ENCODE measurements at places on chromosomes 5 and 9.

GRCh38 chr5:42270771-42271170 is 152.5 kb upstream of the GHR start:
- no peak for DNase-seq

DNA sequence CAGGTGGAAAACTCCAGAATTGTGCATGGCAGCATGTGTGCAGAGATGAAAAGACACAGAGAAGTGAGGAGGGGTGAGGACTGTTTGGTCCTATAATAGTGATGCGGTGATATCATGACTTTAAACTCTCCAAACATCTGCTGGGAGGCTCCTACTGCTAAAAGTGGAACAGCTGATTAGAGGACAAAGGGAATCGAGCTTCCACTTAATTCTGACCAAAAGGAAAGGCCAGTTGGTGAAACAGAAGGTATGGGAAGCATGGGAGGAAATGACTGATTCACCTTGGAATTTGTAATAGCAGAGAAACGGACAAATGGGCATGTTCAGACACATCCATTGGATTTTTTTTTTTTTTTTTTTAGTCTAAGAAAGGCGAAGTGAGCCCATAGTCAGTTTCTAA is 67.5 kb upstream of the MAMDC2 start:
- peak; percentile 95 for DNase-seq

- DNase-seq: peak; percentile 60
Observed at GRCh38 chr9:5438301-5439162, 807 bp upstream of the PLGRKT start.

DNA sequence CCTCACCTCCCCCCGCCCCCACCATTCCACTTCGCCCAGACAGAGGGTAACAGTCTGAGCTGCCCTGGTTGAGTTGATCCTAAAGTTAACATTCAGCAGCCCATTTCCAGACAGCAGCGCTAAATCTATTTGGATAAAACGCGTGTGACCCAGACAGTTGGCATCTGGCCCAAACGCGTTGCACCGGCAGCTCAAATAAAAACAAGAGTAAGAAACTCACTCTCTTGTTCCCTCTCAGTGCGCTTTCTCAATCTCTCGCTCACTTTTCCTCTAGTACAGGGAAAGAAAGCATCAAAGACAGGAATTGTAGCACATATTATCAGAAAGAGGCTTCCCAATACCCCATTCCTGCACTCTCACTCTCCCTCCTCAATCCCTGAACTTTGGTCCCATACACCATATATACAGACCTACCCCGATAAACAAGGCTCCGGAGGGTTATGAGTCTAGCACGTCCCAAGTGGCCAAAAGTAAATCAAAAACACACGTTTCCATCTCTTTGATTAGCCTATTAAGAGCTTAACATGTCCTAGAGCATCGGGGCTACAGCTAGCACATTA is 1.3 kb downstream of the ADAMTS6 start:
- DNase-seq: peak; percentile 78
